Epithelial cell of proximal tubule (primary cell): ENCODE measurements at places on chromosomes 12 and 14.

DNA sequence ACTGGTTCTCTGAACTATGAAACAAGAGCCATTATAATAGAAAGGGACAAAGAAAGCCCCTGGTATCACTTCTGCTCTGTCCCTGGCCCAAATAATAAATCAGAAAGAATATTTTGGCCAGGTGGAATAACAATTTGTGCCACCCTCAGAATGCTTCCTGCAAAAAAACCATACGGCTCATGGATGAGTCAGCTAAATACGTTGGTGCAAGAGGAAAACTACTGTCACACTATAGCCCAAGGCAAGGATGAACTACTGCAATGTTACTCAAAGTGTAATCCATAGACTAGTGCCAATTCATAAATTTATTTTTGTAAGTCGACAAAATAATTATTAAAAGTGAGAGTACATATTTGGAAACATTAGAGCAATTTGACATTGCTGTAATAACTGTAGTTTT lies 68.2 kb downstream of the ANKS1B start:
- no peak for DNase-seq

GRCh38 chr14:74444866-74445265 lies 18.9 kb upstream of the SYNDIG1L start:
- DNase-seq: no peak

DNA sequence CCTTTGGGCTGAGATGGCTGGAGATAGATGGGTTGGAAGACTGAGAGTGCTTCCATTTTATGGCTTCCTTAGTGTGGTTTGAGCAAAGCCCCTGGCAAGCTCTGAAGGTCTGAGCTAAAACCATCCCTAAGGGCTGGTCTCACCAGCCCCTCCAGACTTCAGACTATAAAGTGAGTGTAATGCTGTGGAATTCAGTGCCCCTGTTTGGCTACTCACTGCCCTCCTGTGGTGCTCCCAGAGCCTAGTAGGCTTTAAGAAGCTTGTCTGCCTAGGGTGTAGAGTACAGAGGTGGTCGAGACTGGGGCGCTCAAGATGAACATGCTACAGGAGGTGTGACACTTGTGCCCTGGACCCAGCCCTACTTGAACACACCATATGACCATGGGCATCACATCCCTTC lies 246.7 kb upstream of the FKBP4 start:
- DNase-seq: no peak

GRCh38 chr14:51302295-51303030 lies 62.4 kb downstream of the TMX1 start:
- DNase-seq: peak; percentile 41

GRCh38 chr12:95863337-95863736 lies 4.6 kb downstream of the SNRPF start:
- DNase-seq: no peak

DNA sequence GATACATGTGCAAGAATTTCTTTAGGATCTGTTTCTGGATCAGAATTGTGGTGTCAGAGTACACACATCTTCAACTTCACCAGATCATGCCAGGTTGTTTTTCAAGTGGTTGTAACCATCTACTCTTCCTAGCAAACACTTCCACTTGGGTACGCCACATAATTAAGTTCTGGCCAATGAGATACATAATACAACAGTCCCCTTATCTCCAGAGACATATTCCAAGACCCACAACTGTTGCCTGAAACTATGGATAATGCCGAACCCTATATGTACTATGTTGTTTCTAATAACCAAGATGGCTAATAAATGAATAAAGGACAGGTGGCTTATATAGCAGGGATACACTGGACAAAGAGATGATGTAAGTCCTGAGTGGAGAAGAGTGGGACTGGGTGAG lies 2.5 kb upstream of the CHPT1 start:
- no peak for DNase-seq

- no peak for DNase-seq
These were observed 552.5 kb downstream of the LRFN5 start for GRCh38 chr14:42159138-42159537.
